Inflammatory macrophage treated with lipopolysaccharide for 1 hour (primary cell): ENCODE measurements at places on chromosomes 12 and 14.

- DNase-seq: peak; percentile 78
Measured at GRCh38 chr14:72535485-72535884, 358.4 kb downstream of the DPF3 start.

DNA sequence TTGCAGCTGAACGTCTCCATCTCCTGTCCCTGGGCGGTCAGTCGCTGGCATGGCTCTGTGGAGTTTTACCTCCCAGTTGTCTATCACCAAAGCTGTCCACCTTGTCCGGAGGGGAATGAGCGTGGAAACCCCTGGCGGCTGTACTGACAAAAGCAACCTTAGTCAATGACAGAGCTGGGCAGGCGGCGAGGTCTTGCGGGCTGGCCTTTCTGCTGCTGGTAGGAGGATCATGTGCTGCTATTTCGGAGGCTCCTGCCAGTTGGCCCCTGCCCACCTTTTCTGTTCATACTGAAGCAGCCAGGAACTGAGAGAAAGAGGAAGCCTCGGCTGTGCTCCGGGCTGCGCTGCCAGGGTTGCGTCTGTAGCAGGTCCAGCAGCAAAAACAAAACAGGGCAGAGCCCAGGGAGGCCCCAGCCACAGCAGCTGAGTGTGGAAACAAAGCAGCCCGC, 57.7 kb downstream of the HMGA2 start:
- DNase-seq: peak; percentile 69

GRCh38 chr12:70744178-70744577, 106.9 kb upstream of the PTPRB start:
- DNase-seq: no peak

DNA sequence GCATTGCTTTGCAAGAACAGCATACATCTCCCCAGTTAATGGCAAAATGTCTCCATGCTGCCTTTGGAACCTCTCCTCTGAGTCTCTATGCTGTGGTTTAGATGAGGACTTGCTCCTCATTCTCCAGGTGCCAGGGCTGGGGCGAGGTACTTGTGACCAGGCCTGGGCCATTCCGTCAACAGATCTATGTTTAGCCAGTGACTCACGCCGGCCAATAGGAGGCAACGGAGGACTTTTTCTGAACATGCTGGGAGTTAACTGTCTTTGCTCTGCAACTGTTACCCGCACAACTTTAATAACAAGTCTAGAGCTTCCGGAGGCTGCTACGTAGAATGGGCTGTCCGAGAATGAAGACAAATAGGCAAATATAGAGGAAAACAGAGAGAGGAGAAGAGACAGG, 214.2 kb downstream of the GLT1D1 start:
- DNase-seq: no peak

GRCh38 chr12:4947253-4947652, 37.5 kb downstream of the KCNA1 start:
- DNase-seq: no peak

DNA sequence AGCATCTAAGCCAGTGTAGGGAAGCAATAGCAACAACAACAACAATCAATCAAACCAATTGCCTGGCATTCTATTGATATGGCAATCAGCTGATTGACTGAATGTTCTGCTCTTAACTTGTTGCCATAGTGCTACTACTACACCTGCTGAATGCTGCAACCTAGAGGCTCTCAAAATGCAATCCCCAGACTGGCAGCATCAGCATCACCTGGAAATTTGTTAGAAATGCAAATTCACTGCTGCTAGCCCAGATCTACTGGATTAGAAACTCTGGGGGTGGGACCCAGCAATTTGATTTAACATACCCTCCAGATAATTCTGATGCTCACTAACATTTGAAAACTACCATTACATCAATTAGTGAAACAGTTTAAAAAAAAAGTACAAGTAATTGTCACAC, 363.6 kb downstream of the SNAPC1 start:
- DNase-seq: no peak
